ENCODE measurements at places on chromosomes 7 and 10.

DNA sequence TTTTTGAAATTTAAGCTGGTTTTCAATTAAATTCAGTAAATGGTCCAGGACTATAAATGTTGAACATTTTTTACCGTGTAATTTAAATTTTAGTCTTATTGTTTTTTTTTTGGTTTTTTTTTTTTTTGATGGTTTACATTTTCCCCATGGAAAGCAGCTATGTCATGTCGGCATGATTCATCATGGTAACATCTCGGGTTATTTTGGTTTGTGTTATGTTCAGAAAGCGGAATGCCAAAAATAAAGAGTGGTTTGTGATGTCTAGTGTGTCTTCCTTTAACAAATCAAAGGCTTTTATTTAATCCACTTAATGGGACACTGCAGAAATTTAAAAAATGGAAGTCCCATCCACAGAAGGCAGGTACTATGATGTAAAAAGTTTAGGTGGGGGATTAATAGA lies 58.5 kb downstream of the TRUB1 start:
- no peak for DNase-seq

DNA sequence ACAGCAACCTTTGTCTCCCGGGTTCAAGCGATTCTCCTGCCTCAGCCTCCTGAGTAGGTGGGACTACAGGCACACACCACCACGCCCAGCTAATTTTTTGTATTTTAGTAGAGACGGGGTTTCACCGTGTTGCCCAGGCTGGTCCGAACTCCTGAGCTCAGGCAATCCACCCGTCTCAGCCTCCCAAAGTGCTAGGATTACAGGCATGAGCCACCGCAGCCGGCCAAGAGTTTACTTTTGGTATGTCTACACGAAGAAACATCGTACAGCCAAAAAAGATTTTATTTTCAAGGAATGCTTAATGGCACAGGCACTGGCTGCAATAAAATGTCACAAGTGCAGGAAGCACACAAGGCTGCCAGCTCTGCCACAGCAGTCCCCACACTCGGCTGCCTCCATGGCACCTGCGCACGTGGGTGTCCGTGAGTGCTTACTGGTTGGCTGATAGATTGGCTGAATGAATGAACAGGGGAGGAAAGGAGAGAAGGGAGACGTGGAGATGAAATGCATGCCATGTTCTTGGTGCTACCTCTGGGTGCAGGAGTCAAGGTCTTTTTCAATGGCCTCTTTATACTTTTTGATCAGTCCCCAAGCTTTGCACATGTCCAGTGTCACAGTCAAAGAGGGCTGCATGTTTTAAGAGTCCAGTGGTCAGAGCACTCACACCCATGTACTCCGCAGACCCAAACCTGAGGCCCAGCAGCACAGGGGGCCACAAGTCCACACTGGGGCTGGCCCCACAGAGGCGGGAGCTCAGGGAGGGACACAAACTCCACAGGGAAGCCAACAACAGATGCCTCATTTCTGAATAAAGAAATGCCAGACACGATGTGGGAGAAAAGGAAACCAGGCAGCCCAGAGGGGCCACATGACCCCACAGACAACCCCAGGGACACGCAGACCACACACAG lies 198.2 kb downstream of the MAD1L1 start:
- no peak for DNase-seq

DNA sequence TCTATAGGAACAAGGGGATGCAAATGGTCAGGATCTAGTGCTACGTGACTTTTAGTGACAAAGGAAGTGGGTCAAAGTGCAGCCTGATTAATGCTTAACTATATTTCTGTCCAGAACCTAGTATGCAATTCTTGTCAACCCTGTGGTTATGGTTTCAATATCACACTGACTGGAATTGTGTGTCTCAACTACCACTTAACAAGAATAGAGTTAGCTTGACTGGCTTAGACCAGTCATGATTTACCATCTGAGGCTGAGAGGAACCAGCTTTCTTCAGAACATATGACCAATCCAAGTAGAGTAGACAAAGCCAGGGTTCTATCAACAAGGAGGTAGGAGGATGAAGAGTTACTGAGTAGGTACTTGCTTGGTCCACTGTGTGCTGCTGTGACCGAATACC lies 54.4 kb downstream of the MYPN start:
- DNase-seq, result no peak

DNA sequence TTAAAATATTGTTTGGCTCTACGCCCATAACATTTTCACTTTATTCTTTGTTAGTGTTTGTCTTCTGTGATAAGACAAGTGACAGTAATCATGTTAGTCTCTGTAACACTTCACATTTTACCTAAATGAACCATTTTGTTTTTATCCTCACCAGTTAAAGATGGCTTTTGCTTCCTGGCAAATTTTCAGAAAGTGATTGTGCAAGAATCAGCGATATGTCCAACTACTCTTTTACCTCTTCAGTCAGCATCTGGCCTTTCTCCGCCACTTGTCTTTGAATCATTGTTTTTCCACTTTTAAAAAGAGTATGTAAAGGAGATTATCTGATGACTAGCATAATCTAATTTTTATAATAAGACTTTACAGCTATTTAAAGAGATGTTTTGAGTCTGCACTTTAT lies 3.5 kb downstream of the DGKB start:
- DNase-seq, result no peak

DNA sequence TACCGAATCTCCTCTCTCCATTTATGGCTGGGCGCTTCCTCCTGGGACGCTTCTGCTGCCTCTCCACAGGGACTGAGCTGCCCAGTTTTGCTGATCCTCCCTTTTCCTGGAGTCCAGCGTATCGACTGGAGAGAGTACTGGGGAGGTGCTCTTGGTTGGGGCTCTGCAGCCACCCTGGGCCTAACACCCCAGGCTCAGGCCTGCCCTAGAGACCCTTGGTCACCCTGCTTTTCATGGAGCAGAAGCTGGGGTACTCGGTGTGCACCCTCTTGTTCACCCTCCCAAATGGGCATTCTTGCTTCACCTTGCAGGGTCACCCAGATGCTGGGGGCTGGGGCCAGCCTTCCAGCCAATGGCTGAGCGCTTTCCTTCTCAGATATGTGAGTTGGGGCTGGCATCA lies 88.8 kb upstream of the RET start:
- DNase-seq, result no peak
